CD8-positive, alpha-beta memory T cell (primary cell): ENCODE measurements at places on chromosomes 4 and X. TPM values are rescaled to one million over a fixed set of nuclear protein-coding genes. Genes with fewer than 3 reads are reported as not detected.

- no peaks in the 10 kb centered on the region for H3K36me3 ChIP-seq
- no peak for DNase-seq
- no peaks in the 10 kb centered on the region for H3K27me3 ChIP-seq
- H3K4me1 ChIP-seq = no peaks in the 10 kb centered on the region
- H3K27ac ChIP-seq = no peak overlapping the region
Observed at GRCh38 chr4:186449954-186450353, 105.4 kb downstream of the MTNR1A start.

DNA sequence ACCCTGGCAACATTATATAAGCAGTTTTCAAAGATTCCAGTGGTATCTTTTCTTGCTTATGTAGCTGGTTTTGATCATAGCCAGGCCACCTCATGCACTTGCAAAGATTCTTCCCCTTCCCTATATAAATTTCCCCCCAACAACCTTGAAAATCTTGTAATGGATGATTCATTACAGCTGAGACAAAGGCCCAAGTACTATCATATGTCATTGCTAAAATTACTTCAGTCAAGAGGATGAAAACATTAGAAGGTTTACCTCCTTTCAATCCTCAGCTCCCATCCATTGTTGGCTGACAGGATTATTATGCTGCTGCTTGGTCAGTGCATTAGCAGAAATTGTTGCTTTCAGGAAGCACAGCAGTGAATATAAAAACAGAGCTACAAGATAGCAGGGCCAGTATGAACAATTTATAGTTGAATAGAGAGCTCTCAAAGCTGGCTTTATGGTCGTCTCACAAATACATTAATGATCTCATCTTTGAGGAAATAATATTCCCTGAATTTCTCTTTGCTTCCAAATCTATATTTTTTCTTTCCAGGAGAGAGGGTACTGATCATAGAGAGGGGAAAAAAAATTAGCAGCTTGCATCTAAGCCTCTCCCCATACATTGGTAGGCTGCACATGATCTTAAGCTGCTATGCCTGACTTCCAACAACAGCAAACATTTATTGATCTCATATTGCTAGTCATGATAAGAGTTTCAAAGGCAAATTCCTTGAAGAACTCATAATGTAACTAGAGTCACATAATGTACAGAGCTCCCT is 7.7 kb upstream of the ARHGEF38 start:
- H3K4me3 ChIP-seq = no peak overlapping the region
- H3K4me1 ChIP-seq = no peaks in the 10 kb centered on the region
- H3K36me3 ChIP-seq = no peaks in the 10 kb centered on the region
- no peak overlapping the region for H3K27ac ChIP-seq

GRCh38 chr4:38503689-38504395 is 160.2 kb upstream of the KLF3 start:
- H3K36me3 ChIP-seq = no peaks in the 10 kb centered on the region
- no peaks in the 10 kb centered on the region for H3K27me3 ChIP-seq
- DNase-seq = no peak
- H3K4me3 ChIP-seq = no peak overlapping the region

DNA sequence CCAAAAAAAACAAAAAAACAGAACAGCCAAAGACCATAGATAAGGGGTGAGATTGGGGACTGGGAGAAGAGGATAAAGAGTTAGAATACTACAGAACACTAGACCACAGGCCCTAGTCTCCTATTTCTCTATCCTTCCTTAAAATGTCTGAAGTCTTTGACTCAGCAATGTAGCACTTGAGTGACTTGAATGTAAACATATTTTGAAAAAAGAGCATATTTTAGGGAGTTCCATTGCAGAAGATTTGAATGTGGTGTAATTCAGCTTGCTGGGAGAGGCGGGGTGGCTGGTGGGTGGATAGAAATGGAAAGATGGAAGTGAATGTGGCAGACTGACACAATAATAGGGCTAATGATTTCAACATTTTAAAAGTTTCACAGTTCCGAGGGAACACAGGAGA is 144.9 kb downstream of the CHIC2 start:
- H3K27ac ChIP-seq = no peak overlapping the region
- H3K4me3 ChIP-seq = no peak overlapping the region

Gene ANXA3
- not detected for total RNA-seq

Gene SMIM10
- 1.3 TPM for total RNA-seq
